ENCODE measurements at places on chromosomes 3 and 15. TPM values are rescaled to one million over a fixed set of nuclear protein-coding genes. Genes with fewer than 3 reads are reported as not detected.

GRCh38 chr15:60580650-60581376 lies 101.9 kb upstream of the ICE2 start:
- no peak for DNase-seq
- no peaks in the 10 kb centered on the region for H3K27me3 ChIP-seq
- H3K36me3 ChIP-seq = no peaks in the 10 kb centered on the region
- H3K27ac ChIP-seq = peak overlapping the region; percentile 92
- H3K4me3 ChIP-seq = no peak overlapping the region

DNA sequence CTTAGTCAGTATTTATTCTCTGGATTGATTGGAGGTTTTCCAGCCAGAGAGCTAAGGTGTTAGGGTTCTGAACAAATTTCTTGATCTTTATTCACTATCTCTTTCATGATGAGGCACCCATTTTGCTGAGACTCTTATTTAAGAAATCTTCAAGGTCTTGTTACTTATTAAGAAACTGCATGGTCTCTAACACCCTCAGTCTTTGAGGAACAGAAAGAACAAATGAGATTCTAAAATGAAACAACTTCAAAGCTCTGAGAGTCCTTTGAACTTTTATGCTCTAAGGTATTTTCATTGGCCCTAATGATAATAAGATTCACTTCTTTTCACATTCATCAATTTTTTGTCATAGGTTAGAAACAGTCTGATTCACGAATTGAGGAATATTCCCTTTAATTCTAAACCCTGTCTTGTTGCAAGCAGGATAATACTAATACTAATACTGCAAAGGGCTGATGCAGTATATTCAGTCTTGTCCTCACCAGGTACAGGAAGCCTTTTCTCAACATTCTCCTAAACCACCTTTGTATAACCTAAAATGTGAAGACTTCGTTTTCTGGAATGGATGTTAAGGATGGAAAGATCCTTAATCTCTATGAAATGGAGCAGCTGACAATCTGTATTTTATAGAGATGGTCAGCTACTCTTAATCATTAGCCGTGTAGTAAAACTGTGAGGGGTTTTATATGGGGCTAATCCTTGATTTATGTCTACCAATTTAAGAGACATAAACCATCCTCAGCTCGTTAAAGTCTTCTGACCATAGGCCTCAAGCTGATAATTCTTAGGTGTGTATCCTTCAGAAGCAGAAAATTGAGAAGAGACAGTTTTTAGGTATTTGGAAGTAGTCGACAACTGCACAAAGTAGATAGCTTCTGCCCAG lies 198.3 kb downstream of the OTOL1 start:
- H3K27me3 ChIP-seq = no peaks in the 10 kb centered on the region
- no peak overlapping the region for H3K4me3 ChIP-seq

DNA sequence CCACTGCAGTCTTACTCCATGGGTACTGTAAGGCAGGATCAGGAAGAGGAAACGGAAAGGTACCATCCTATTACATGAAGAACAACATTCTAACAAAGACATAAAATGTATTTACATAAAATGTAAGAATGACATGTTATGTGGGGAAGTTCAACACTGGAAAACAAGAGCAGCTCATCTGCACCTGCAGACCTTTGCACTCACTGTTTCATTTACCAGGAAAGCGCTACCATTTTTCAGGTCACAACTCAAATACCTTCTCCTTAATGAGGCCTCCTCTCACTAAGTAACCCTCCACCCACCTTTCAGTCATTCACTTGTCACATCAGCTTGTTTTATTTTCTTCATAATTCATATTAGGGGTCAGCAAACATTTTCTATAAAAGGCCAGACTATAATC lies 2.6 kb downstream of the TMCC1 start:
- no peak overlapping the region for H3K4me3 ChIP-seq
- peaks cover 16% of the 10 kb centered on the region for H3K4me1 ChIP-seq
- no peak for DNase-seq
- H3K27me3 ChIP-seq = no peaks in the 10 kb centered on the region

DNA sequence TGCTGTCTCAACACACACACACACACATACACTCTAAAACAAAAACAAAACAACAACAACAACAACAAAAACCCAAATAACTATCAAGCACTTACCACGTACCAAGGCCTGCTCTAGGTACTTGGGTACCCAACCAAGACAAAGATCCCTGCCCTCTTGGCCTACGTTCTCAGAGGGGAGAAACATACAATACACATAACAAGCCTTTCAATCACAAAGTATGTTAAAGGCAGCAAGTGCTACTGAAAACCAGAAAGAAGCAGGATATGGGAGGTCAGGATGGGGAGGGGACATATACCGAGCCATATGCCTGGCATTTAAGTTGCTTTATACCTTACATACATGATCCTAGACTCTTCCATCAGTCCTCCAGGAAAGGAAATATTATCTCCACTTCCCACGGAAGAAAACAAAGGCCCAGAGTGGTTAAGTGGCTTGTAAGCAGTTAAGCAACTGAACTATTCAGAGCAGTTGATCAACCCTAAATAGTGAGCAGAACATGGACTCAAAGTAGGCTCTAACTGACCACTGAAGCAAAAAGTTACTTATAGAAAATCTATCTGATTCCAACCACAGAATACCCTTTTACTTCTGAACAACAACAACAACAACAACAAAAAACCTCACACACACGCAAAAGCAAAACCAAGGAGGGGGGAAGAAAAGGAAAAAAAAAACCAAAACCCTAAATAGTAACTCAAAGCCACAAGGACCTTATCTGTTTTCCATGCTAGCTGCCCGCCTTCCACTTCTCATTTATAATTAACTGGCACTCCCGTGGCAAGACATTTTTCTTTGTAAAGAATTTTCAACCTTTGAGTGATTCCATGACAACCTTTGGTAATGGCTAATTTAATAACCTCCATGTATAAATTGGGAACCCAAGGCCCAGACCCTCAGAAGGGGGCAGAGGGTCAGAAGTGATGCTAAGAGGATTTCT lies 21.0 kb downstream of the PRICKLE2 start:
- H3K27me3 ChIP-seq = no peaks in the 10 kb centered on the region
- no peaks in the 10 kb centered on the region for H3K36me3 ChIP-seq
- H3K4me3 ChIP-seq = no peak overlapping the region

The GHSR gene
- 1.3 TPM for total RNA-seq

The GABRB3 gene
- total RNA-seq = not detected

All from natural killer cell (primary cell).